CD4-positive, alpha-beta T cell treated with Interleukin-15 for 4 hours (primary cell): ENCODE measurements at places on chromosomes 2 and 18.

DNA sequence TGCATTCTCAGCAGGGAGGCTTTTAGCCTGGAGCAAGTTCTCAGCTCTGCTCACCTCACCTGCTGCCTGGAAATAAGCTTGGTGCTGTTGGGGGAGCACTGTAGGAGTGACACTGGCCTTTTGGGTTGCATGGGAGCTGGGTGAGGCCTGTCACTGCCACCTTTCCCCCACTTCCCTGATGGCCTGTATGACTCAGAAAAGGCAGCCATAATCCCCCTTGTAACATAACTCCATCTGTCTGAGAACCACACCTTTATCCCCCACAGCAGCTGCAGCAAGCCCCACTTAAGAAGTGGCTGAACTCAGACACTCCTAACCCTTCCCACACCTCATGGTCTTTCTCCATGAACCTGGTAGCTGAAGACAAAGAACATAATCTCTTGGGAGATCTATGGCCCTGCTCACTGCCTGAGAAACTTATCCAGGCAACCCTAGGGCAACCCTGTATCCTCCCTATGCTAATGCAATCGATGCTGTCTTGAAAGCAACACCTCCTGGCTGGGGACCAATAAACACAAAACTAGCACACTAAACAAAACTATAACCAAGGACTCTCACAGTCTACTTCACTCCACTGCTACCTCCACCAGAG is 258.9 kb upstream of the OSR1 start:
- DNase-seq = no peak

GRCh38 chr2:62485761-62486438 is 20.1 kb downstream of the TMEM17 start:
- DNase-seq = no peak

GRCh38 chr2:230053753-230054478 is 14.8 kb downstream of the SLC16A14 start:
- no peak for DNase-seq

DNA sequence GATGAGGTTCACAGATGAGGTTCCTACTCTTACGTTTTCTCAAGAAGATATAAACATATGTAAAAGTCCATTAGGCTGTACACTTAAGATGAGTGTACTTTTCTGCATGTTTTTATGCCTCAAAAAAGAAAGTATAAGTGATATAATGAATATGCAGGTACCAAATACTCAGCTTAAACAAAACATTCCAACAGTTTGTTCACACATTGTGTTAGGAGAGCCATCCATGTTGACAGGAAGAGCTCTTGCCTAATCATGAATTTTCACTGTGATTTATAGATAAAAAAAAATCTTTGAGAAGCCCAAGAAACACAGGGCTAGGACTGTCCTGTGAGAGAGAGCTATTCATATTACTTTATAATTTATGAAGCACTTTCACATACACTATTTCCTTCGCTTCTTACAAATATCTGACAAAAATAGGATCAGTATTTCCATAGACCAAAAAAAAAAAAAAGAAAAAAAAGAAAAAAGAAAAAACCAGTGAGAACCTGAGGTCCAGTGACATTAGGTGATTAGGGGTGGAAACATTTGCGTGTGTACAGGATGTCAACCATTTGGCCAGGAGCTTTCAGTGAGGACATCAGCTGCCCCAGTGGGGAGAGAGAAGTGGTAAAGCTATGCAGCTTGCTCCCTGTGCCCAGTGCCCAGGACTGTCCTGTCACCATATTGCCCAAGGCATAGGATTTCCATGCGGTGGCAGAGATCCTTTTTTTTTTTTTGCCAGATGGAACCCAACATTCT is 38.7 kb downstream of the BUB1 start:
- DNase-seq = no peak

DNA sequence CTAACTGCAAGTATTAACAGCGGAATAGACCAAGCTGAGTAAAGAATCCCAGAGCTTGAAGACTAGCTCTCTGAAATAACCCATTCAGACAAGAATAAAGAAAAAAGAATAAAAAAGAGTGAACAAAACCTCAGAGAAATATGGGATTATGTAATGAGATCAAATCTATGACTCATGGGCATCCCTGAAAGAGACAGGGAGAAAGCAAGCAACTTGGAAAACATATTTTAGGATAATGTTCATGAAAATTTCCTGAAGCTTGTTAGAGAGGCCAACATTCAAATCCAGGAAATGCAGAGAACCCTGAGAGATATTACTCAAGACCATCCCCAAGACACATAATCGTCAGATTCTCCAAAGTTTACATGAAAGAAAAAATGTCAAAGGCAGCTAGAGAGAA is 17.3 kb downstream of the PFN4 start:
- DNase-seq = no peak

DNA sequence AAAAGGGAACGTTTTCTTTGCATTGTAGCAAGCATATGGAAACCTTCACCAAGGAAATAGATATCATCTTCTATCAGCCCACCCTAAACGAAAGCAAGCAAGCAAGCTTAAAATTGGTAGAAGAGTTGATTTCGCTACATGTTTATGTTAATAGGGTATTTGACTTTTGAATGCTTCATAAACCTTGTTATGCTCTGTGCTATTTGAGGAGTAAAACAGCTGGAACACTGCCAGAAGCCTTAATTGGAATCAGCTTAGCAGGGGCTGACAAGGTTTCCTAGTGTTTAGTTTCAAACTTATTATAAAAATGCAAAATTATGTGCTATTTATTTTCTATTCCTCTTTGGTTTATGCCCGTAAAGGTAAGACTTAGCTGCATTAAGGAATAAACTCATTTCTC is 70.6 kb upstream of the LINC00305 start:
- DNase-seq = no peak

DNA sequence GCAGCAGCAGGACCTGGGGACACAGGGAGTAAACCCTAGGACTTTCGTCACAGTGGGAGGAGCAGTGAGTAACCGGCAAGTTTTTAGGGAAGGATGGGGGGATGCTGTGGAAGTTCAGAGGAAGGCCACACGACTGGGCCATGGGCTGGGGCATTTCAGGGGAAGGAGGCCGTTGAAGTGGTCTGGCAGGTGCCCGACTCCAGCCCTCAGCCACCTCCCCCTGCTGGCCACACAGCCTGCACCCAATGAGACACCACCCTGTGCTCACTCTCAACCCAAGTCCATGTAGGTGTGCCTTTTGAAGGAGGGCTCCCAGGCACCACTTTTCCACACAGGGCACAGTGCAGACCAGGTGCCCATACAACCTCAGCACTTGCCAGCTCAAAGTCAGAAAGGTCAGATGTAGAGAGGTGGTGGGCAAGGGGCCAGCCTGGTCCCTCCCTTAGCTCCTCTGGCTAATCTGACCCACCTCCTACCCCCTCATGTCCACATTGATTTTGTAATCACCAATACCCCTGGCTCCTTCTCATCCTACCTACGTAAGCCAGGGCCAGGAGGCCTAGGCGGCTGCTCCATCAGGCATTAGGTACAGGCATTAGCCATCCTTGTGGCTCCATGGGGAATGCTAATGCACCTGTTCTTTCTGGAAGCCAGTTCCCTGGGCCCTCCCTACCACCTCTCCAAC is 211.2 kb downstream of the SMAD2 start:
- no peak for DNase-seq

DNA sequence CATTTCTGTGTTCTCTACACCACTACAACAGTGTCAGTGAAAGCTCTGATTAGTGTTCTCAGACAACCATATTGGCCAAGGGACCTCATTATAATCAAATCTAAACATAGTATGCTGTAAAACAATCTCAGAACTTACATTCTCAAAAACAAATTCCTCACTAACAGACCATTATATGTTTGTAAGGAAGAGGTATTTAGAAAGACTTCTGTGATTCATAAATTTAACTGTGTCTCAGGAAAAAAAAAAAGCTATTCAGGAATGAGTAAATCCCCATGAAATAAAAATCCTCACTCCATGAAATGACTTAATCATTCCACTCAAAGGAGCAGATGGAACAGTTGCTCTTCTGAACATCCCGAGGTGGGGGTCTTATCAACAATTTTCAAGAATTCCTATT is 413.0 kb downstream of the CDH2 start:
- no peak for DNase-seq

DNA sequence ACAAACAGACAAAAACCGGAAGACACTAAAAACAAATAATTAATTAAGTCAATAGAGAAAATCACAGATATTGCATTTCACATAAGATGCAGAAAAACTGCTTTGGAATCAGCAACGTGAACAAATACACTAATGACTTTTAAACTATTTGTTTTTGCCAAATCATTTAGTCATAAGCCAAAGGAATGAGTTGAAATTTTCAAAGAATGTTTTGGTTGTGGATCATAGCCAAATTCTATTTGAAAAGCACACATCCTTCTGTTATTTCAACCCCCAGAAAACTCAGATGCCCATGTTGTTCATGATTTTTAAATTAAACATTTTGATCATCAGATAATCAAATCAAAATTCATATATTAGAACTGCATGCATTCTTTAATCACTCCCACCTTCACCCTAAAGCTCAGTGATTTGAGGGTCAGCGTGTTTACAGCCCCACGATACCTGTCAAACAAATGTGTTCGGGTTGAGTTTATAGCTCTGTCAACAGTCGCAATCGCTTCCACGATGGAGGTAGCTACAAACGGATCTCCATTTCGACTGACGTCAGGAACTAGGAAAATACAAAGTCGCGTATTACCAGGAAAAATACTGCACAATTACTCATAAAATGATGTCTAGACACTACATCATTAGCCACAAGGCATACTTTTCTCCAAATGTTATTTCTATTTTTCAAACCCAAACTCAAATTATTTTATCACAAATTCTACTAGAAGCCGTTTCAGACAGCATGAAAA is 90.2 kb downstream of the PXDN start:
- no peak for DNase-seq

GRCh38 chr2:149470046-149470445 is 117.5 kb downstream of the MMADHC start:
- no peak for DNase-seq

GRCh38 chr2:52995424-52995823 is 772.2 kb upstream of the CHAC2 start:
- DNase-seq = no peak

DNA sequence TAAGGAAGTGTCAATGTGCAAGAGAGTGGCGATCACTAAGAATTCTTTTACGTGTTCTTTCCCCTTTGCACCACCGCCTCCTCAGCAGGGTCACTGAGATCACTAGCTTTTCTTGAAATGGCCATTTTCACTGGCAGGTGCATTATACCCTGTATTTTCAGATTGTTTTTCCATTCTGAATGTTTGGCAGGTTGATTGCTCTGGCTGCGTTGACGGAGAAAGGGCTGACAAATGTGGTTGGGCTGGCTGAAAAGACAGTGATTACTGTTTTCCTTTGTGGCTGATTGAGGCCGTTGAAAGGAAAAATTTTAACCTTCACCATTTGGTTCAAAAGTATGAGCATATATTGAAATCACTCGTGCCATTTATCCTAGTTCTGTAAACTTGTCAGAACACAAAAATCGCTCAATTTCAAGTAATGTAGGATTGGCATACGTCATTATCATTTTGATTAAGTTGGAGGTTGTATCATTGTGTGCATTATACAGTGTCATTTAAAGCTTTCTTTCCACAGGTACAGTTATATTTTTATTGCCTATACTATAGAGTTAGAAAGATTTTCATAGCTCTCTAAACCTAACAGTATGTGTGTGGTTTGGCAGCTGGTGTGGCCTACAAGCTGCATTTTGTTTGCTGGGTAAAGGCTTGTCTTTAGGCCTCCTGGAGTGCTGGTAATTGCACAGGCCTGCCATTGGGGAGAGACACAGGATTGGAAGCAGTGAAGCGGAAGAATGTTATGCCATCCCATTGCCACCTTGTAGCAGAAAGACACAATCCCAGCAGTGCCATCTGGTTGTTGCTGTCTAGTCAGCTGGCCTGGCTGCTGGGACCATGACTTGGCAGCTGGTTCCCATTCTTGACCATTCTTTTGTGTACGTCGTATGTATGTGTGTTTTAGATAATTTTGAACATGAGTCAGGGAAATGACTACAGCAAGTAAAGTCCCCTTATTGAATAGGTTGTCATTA is 36.7 kb downstream of the DYNC1I2 start:
- DNase-seq = no peak

GRCh38 chr2:193463011-193463410 is 1268.3 kb upstream of the TMEFF2 start:
- no peak for DNase-seq

DNA sequence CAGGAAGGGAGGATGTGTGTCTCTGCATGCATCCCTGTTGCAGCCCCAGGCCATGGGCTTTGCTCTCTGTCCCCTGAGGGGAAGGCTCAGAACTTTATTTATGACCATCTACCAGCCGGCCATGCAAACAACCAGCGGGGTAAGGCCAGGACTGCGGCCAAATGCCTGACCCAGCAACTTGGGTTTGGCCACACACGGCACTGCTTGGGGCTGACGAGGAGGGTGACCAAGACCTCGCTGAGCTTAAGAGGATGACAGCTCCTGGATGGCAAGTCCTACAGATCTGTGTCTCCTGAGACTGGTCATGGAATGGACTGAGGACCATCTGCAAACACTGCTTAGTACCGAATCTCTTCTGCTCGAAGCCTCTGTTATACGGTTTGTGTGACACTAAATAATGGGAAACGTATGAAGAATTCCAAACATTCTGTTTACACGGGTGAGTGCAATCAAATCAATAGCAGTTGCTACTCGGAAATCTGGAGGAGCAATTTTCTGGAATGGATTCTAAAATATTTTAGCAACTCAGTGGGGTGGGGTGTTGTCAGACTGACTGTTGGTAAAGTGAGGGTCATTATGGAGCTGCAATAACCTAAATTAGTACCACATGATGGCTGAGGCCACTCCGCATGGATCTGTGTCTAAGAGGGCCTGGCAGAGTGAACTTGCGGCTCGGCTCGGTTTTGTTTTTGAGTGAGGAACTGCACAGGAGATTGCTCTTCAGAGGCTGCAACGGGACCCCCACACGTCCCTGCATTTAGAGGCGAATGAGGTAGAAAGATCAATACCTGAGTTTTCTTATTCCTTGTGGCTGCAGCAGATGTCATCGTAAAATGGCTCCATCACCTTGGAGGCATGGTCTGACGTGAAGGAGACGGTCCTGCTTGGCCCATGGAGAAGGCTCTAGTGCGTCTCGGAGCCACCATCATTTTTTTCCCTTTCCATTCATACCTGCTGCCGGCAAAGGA is 26.6 kb downstream of the TMEM18 start:
- DNase-seq = no peak
